Osteocyte (in vitro differentiated cells): ENCODE measurements at places on chromosomes 12 and 14. TPM values are rescaled to one million over a fixed set of nuclear protein-coding genes. Genes with fewer than 3 reads are reported as not detected.

The KRT77 gene
- not detected in 2 replicates for total RNA-seq

The SMIM41 gene
- not detected in 2 replicates for total RNA-seq

The ABCB9 gene
- total RNA-seq: 13.1 and 13.4 TPM in 2 replicates

The ABCD2 gene
- not detected in 2 replicates for total RNA-seq

The IGF1 gene
- 0.21 and 0.40 TPM in 2 replicates for total RNA-seq

The TSPAN9 gene
- 102 and 114 TPM in 2 replicates for total RNA-seq

The ESPL1 gene
- 7.6 and 8.6 TPM in 2 replicates for total RNA-seq

The KCNC2 gene
- not detected in 2 replicates for total RNA-seq

The CCDC38 gene
- total RNA-seq: not detected in 2 replicates

The ACVRL1 gene
- not detected in 2 replicates for total RNA-seq

The DDX23 gene
- 67.3 and 72.2 TPM in 2 replicates for total RNA-seq

The RPS6KL1 gene
- 0.65 and 0.97 TPM in 2 replicates for total RNA-seq

The AQP2 gene
- not detected in 2 replicates for total RNA-seq
